GOT3 (cell line): ENCODE measurements at places on chromosomes 7 and 10.

DNA sequence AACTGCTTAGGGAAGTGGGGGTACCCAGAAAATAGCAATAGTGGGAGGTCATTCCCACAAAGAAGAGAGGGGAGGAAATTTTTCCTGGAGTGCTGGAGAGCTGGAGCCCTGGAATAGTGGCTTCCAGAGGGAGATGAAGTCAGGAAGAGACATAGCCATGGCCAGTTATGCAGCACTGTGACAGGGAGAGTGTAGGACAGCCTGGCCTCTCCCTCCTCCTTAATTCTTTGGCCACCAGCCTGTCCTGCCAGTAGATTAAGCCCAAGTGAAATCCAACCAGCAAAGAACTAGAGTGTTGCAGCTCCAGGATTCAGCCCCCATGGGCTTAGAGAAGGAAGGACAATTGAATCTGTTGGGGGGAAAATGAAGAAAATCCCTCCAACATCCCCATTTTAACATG, 130.5 kb downstream of the HDAC9 start:
- DNase-seq: no peak

DNA sequence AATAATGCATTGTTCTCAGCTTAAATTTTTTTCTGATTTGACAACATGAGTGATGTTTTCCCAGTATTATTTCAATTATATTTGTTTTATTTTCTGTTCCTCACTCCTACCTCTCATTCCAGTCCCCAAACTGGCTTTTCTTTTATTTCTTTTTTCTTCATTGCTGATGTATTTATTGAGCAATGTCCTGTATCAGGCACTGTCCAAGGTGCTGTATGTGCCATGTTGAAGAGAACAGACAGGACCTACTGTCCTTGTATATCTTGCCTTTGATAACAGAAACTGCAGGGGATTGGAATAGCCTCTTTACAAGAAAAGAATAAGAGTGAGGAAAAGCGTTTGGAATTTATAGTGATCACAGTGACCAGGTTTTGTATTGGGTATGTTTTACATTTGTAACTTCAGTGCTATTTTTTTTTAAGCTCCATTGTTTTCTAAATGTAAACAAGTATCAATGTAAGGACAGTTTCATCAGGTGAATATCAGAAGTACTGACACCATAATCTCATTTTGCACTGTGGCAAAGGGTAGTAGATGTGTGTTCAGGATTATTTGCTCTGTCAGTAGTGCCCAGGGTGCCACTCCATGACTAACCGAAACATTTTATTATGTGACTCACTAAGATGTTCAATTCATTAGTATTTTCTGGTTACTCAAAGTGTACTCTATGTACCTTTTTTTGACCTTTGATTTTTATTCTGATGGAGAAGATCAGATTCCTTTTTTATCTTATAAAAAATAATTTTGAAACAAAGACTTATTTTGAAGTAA, 15.6 kb upstream of the CLDN12 start:
- DNase-seq: no peak

DNA sequence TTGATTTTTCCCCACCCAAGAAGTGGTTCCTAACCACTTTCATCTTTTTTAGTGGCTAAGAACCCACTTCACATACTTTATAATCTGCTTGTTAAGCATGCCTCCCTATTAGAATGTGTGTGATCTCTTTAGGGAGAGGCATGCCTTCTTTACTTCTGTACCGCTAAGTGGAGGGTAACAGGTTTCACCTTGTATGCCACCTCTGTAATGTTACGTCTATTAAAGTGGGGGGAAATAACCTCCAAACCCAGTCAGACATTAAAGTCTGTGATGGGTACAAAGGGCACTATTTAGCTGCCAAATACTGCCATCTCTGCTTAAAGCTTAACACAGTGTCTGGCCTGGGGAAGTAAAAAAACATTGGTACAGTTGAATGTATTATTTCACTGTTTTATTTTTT, 51.9 kb downstream of the EPC1 start:
- DNase-seq: no peak

- DNase-seq: no peak
Measured at GRCh38 chr10:58773341-58773740, 260.7 kb downstream of the BICC1 start.

DNA sequence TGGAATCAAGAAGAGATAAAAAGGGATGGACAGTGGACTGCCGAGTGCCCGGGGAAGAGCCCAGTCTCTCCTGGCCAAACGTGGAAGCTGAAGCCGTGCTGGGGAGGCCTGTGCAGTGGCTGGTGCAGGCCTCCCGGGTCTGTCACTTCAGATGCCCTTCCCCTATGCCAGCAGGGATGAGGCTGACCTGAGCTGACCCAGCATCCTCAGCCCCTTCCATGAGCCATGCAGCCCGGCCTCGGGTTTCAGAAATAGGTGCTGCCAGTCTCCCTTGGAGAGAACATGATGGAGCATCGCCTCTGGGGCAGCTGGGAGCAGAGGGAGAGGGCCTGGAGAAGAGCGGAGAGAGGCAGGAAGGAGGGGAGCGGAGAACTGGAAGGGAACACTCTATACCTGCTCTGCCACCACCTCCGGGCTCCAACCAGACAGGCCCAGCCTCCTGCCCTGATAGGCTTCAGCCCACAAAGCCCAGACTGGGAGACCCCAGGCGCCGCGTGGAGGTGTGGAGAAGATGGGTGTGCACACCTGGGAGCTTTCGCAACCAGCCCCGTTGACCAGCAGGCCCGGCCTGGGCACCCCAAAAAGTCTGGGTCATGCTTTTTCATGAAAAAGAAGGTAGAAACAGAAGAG, 68.6 kb upstream of the PPP2R2D start:
- no peak for DNase-seq

DNA sequence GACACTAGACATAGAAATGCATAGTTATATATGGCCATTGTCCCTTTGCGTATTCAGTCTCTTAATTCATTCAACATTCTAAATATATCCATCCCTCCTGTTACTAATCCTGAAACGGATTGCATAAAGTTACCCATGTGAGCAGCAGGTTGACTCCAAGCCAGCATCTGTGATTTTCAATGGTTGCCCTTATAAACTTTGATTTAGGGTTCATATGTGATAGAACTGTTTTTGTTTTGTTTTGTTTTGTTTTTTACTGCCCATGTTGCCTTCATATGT, 13.4 kb upstream of the DENND2A start:
- DNase-seq: no peak

- no peak for DNase-seq
Measured at GRCh38 chr7:3575753-3576531, 274.9 kb downstream of the SDK1 start.

- DNase-seq: no peak
Measured at GRCh38 chr10:4372601-4373000, 453.4 kb upstream of the AKR1E2 start.

- no peak for DNase-seq
Measured at GRCh38 chr10:132937861-132938260, 4.5 kb downstream of the CFAP46 start.

DNA sequence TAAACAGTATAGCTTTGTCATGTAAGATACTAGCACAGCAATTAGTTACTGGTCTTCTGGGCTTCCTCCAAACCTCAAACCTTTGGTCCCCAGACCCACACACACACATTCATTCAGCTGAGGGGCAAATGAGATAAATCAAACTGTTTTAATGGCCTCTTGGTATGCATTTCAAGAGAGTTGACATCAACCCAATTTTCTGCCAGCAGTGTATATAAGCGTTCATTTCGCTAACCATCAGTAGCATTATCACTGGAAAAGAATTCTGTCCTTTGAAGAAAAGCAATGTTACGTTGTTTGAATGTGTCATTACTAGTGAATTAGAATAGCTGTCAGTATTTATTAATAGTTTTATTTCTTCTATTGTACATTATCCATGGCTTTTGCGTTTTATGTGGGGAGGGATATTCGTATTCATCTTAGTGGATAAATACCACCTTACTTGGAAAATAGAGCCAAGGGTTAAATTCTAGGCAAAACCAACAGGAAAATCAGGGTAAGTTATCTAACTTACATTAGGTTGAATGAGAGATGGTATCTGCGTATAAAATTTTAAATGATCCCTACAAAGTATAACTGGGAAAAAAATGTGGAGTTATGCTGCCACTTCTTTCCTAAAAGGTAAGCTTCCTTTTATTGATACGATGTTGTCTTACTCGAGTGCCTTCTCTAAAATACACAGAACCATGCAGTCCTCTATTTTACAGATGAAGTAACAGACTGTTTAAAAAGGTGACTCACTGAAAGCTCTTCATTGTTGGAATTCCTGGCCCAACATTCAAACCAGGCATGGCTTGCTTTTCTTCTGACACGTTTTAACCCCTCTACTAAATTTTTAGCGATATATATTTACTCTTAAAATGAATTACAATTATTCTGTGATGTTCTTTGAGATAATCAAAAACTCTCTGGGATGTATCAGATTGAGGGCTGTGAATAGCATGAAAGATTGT, 2.0 kb upstream of the ZMYND11 start:
- no peak for DNase-seq

DNA sequence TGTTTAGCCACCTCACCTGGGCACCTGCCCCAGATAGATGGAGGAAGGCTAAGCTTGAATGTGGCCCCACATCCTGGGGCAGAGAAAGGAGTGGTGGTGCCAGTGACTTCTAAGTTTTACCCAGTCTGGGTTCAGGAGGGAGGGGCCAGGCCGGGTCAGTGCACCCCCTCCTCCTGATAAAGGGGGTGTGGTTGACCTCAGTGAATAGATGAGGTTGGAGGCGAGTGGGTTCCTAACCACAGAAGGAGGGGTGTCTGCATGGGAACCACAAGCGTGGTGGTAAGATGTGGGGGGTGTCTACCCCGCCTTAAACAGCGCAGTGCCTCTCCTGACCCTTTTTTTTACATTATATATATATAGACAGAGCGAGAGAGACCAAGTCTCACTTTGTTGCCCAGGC, 105.3 kb upstream of the KCTD7 start:
- DNase-seq: no peak

GRCh38 chr7:33757563-33758165, 147.7 kb upstream of the BMPER start:
- DNase-seq: no peak

- no peak for DNase-seq
Measured at GRCh38 chr10:69097729-69098128, 9.8 kb downstream of the SRGN start.

DNA sequence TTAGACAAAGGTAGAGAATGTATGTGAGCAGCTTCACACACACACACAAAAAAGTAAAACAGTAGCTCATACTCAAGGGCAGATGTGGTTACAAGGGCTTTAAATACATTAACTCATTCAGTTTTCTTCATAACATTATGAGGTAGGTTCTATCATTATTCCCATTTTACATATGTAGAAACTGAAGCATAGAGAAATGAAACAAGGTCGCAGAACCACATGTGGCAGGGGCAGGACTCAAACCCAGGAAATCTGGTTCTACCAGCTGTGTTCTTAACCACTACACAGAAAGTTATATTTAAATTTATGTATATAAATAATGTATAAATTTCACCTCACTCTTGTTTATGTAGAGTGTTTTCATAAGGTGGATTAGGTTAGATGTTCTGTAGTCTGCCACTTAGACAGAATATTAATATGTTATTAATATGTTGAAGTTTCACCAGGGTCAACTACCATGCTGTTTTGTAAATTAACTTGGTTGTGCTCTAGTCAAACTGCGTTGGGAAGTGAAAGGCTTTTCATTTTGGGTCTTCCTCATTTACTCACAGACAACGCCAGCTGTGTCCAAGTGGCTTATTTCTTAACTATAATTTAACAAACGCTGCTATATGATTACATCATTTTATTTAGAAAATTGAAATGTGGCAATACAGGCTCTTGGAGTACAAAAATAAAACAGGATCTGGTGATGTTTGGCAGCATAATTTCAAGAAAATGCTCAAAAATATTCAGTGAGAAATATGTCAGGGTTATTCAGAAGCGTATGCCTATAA, 138.4 kb downstream of the MDFIC start:
- DNase-seq: no peak

GRCh38 chr10:93124580-93125318, 51.1 kb downstream of the CYP26A1 start:
- DNase-seq: no peak

- DNase-seq: no peak
Measured at GRCh38 chr7:30246392-30246791, 38.0 kb upstream of the ZNRF2 start.

- DNase-seq: no peak
Measured at GRCh38 chr10:97676770-97677581, 10.1 kb downstream of the AVPI1 start.

- no peak for DNase-seq
Measured at GRCh38 chr10:125038637-125039036, 96.7 kb downstream of the ZRANB1 start.

- DNase-seq: no peak
Measured at GRCh38 chr10:100653957-100654781, 91.2 kb upstream of the PAX2 start.

- no peak for DNase-seq
Measured at GRCh38 chr7:38147005-38147404, 31.0 kb upstream of the STARD3NL start.

GRCh38 chr10:78686444-78687060, 382.2 kb upstream of the ZMIZ1 start:
- DNase-seq: no peak

GRCh38 chr7:50728184-50728583, 54.5 kb downstream of the GRB10 start:
- DNase-seq: no peak

DNA sequence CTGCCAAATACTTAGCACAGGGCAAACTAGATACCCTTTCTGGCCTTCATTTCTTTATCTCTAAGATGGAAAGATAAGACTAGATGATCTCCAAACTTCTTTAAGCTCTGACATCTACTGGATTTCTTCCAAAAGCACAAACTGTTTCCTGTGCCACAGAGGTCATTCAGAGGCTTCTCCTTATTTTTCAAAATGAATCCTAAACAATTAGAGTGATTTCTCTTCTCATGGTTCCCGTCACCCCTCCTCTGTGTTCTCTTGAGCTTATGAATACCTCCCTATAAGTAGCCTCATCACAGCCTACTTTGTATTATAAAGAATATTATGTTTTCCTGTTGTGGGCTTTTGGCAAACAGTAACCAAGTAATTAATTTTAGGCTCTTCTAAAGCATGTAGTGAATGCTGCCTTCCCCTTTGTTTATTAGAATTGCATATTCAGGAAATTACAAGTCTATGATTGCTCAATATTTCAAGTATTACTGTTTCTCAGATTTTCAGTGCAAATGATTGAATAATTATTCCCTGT, 179.5 kb downstream of the REEP3 start:
- no peak for DNase-seq
